ENCODE measurements at places on chromosomes 6 and 20. TPM values are rescaled to one million over a fixed set of nuclear protein-coding genes. Genes with fewer than 3 reads are reported as not detected.

Gene RNF182
- not detected for total RNA-seq

Gene CST2
- not detected for total RNA-seq

Gene SNX9
- 36.4 TPM for total RNA-seq

Gene DPPA5
- total RNA-seq = not detected

Gene MLN
- total RNA-seq = not detected

Gene PRSS16
- 0.62 TPM for total RNA-seq

Gene FOXF2
- total RNA-seq = not detected

Gene NR2E1
- not detected for total RNA-seq

Gene TFAP2C
- not detected for total RNA-seq

Gene TSHZ2
- total RNA-seq = 42.5 TPM

Gene OGFRL1
- total RNA-seq = 4.6 TPM

Gene RTF2
- 72.0 TPM for total RNA-seq

Measured in naive thymus-derived CD4-positive, alpha-beta T cell (primary cell).